ENCODE measurements at places on chromosomes 4 and X. TPM values are rescaled to one million over a fixed set of nuclear protein-coding genes. Genes with fewer than 3 reads are reported as not detected.

- DNase-seq = no peak
Observed at GRCh38 chrX:55874807-55875206, 157.3 kb downstream of the RRAGB start.

DNA sequence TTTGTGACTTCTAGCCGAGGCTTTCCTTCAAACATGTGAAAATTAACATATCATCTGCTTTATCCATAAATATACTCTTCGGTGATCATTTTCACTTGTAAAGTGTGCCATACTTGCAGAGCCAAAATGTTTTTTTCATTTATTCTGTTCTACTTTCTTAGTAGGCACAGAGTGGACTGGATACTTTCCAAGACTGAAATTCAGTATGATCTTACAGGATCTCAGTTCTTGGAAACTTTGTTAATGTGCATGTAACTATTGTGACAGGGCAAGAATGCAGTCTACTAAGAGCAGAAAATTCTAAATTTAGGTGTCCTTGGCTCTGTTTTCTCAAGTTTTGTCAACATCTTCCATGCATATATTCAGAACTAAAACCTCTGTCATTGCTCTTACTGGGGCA lies 284.9 kb downstream of the TEX13A start:
- no peak for DNase-seq

GRCh38 chrX:75230296-75230695 lies 43.6 kb upstream of the UPRT start:
- DNase-seq = no peak

DNA sequence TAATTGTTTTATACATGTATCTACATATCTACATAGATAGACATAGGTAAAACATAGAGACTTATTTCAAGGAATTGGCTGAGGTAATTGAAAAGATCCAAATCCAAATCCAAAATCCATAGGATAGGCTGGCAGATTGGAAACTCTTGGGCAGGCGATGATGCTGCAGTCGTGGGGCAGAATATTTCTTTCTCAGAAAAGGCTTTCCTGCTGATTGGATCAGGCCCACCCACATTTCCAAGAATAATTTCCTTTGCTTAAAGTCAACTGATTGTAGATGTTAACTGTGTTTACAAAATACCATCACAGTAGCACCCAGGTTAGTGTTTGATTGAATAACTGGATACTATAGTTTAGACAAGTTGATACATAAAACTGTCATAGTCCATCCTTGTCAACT lies 27.2 kb downstream of the STIM2 start:
- no peak for DNase-seq

DNA sequence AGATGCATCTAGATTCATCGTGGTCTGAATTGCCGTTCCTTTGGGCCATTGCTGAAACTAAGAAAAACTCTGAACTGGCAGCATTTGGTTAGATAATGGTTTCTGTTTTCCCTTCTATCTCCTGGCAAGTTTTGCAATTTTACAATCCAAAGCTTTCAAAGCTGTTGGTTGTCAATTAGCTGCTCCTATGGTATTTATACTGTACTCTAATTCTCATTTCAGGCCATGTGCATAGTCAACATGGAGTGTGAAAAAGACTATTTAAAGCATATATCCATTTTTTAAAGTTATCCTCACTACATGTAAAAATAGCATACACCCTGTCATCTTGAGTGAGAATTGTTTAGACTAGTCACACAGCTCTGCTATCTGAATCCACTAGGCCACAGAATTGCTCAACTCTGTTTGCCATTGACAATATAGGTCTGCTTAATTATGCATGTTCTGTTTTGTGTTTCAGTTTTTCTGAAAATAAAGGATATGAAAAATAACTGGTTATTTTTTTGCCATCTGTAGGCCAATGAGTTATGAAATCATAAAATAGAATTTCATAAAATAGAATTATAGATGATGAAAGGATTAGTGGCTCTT lies 27.7 kb upstream of the TEC start:
- DNase-seq = no peak

DNA sequence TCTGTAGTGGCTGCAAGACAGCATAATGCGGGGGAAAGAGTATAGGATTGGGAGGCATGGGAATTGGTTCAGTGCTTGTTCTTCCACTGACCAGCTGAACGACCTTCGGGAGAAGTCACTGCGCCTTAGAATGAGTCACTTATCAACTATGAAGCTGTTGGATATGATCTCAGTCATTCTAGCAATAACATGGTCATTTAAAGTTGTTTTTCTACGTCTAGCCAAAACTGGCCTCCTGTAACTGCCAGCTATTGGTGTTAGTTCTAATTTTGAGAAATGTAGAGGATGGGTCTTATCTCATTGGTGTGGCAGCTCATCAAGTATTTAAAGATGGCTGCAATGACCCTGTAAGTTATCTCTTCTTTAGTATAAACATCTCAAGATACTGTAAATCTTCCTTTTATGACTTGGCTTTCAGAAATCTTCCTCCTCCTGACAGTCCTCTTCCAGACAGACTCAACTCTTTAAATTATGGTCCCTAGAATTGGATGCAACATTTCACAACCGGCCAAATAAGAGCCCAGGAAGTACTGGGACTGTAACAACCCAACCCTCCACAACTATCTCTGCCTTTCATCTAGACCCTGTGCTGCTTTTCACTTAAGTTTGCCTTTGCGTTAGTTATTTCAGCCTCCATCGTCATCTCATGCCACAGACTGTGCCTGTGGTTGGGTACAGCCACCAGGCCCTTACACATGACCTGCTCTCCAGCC lies 243.3 kb downstream of the CBR4 start:
- DNase-seq = no peak

- peak; percentile 54 for DNase-seq
Observed at GRCh38 chrX:155048977-155049619, 21.8 kb downstream of the CMC4 start.

FATE1 gene
- not detected for total RNA-seq

CENPVL3 gene
- not detected for total RNA-seq

CDKL2 gene
- total RNA-seq = 1.00 TPM

TLL1 gene
- total RNA-seq = not detected

ARL13A gene
- total RNA-seq = not detected

All from activated CD4-positive, alpha-beta T cell treated with anti-CD3 and anti-CD28 coated beads, Interleukin-2, amount 10 ng/mL, durations not matched to agents 7 days and 5 days (primary cell).